ENCODE measurements at places on chromosomes 6 and 20.

DNA sequence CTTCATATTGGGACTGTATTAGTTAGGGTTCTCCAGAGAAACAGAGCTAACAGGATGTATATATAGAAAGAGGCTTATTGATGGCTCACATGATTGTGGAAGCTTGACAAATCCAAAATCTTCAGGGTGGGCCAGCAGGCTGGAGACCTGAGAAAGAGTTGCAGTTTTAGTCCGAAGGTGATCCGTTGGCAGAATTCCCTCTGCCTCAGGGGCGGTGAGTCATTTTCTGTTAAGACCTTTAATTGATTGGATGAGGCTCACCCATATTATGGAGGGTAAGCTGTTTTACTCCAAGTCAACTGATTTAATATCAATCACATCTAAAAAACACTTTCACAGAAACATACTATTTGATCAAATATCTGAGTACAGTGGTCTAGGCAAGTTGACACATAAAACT lies 113.6 kb downstream of the FLRT3 start:
- no peak for DNase-seq

DNA sequence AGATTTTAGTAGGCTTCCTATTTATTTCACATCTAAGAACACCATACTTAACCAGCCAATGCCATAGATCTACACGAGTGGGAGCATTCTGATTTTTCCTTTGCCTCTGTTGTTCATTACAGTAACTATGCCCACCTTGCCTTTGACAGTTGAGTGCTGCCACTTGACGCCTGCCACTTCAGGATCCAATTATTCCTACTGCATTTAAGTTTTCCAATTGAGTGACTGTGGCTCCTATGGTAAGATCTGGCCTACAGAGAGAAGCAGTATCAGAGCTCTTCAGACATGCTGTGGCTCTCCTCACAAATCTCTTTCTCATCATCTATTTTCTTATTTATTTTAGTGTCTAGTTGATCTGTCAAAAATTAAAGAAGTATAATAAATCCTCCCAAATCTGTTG lies 403.0 kb upstream of the SPTLC3 start:
- no peak for DNase-seq

GRCh38 chr20:34615477-34615876 lies 57.0 kb downstream of the MAP1LC3A start:
- no peak for DNase-seq

GRCh38 chr6:39441301-39441700 lies 118.8 kb upstream of the KCNK16 start:
- DNase-seq = no peak

DNA sequence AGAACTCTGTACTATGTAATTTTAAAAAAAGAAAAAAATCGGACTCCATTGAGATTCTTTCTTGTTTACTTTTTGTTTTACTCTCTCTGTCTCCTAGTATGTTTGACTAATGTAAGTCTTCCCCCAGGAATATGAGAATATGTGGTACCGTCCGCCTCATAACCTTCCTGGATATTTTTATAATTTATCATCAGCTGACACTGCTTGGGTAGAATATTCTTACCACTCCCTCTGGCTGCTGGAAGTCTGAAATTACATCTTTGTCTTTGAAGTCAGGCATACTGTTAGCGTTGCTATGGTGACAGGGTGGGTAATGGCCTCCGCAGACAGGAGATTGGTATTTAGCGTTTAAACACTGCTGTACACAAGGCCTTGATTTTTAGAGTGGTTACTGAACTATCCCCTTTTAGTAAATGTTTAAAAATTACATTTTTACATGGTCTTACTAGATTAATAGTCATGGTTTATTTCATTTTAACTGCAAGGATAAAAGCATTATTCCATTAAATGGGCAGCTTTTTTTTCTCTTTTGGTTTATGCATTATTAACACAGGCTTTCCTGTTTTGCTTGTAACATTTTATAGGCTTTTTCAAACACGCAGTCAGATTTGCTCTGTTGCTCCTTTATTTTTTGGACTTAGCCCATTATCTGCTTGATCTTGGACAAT lies 176.4 kb downstream of the ARID1B start:
- no peak for DNase-seq

GRCh38 chr20:10909803-10910202 lies 236.0 kb upstream of the JAG1 start:
- no peak for DNase-seq

- DNase-seq = no peak
Measured at GRCh38 chr6:158642097-158642601, 2.4 kb downstream of the DYNLT1 start.

- no peak for DNase-seq
Measured at GRCh38 chr6:124999105-124999764, 37.0 kb downstream of the RNF217 start.

GRCh38 chr6:28802417-28803336 lies 121.1 kb downstream of the TRIM27 start:
- no peak for DNase-seq

DNA sequence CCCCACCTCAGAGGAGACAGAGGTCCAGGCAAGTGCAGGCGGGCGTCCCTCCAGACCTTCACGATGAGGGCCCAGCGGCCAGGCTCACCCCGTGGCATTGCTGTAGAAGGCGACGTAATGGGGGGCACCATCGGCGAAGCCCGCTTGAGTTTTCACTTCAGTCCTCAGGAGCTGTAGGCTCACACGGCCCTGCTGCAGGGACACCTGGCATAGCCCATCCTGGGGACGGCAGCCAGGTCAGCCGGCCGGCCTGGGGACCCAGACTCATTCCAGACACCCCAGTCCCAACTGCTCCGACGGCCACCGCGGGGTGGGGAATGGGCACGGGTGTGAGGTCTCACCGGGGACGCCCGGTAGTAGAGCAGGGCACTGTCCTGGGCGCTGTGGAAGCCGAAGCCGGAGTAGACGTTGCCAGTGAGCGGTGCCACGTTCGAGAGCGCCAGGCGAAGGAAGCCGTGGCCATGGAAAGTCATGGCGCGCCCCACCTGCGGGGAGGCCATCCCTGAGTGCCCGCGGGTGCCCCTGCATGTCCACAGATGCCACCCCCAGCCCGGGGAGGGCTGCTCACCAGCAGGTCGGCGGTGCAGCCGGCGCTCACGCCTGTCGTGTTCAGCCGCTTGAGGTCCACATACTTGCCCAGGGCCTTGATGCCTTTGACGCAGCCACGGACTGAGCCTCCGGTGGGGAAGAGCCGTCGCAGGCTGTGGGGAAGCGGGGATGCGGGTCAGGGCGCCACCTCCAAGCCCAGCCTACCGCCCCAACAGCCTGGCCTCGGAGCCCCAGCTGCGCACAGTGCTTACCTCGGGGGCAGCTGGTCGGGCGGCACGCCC lies 9.2 kb downstream of the ADRM1 start:
- no peak for DNase-seq

GRCh38 chr6:73548458-73549446 lies 27.9 kb upstream of the EEF1A1 start:
- no peak for DNase-seq

DNA sequence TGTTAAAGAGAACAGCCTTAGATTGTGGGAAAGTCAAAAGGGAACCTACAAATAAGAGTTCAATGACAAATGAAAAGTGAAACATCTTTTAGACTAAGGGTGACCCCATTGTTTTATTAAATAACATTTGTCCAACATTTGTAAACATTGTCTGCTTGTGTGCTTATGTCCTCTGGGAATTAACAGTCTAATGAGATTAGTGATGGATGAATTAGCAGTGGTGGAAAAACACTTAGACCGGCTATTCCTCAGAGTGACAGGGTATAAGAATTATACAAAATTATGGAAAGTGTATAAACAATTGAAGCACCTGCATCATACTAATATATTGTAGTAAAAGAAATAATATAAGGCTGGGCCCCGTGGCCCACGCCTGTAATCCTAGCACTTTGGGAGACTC lies 29.3 kb upstream of the HFE start:
- DNase-seq = no peak

DNA sequence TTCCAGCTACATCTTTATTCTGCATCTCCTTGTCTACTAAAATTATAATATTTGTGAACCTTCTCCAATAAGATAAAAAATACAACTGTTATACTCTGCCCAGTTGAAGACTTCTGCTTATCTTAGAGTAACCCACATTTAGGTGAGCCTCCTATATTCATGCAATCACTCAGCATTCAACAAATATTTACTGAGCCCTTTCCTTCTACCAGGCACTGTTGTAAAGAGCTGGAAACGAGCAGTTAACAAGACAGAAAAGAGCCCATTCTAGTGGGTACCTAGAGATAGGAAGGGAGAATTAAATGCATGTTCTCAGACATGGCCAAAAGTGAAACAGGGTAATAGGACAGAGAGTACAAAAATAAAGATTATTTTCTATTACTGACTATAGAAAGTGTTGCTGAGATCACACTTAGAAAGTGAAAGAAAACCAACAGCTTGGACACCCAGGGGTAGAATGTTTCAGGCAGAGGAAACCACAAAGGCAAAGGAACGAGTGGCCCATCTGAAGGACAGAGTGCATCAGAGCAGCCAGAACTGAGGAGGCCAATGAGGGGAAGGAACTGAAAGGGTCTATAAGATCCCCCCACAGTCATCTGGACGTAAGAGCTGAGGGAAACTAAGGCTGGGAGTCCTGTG lies 50.8 kb upstream of the SMLR1 start:
- no peak for DNase-seq

DNA sequence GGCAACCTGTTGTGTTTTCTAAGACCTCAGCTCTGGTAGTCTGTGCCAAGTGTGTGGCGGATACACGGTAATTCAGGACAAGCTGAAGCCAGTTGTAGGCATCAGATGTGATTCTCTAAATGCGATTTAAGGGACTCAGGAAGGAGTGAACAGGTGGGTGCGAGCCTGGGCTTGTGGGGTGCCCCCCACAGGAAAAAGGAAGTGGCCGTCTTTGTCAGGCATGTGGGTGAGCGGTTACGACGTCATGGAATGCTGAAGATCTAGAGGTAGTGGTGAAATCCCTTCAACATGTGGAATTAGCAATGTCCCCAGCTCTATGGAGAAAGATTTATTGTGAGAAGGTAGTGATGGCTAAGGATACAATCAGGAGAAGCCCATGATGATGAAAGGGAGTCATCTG lies 95.1 kb upstream of the EXOC2 start:
- no peak for DNase-seq

- no peak for DNase-seq
Measured at GRCh38 chr6:150905769-150906168, 40.3 kb downstream of the MTHFD1L start.

DNA sequence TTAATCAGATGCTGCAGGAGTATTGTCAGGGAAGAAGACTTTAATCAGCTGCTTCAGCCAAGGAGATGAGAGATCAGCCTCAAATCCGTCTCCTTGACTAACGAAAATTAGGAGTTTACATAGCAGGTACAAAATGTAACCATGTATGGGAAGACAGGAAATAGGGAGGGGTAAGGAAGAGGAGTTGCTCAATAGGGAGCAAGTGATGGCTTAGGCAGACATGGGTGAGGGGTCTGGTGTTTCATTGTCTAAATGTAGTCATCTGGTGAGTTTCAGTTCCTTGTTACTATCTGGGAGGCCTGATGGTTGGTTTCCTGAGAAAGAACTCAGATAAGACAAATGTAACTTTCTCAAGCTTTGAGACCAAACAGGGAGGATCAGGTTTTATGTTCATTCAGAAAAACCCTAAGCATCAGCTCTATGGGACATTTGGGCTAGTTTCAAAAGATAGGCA lies 217.3 kb upstream of the SULF2 start:
- DNase-seq = no peak

DNA sequence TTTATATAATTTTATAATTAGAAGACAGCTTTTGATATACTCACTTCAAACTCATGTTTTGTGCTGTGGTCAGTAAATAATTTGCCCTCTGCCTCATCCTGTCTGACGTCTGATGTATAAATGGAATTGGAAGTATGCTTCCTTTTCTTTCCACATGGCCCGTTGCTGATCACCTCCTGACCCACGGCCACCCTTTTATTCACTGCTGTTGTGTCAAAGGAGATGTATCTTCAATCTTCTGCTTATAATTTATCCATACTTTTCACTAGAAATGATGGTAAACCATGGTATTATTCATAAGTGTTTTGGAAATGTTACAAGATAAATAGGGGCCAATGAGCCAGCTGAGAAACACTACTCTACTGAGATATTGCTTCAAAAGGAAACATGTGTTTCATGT lies 841.8 kb downstream of the PHF3 start:
- DNase-seq = no peak

GRCh38 chr6:135149376-135149775 lies 31.7 kb upstream of the MYB start:
- no peak for DNase-seq
